AG20443 (cell line): ENCODE measurements at places on chromosomes 12 and 14.

DNA sequence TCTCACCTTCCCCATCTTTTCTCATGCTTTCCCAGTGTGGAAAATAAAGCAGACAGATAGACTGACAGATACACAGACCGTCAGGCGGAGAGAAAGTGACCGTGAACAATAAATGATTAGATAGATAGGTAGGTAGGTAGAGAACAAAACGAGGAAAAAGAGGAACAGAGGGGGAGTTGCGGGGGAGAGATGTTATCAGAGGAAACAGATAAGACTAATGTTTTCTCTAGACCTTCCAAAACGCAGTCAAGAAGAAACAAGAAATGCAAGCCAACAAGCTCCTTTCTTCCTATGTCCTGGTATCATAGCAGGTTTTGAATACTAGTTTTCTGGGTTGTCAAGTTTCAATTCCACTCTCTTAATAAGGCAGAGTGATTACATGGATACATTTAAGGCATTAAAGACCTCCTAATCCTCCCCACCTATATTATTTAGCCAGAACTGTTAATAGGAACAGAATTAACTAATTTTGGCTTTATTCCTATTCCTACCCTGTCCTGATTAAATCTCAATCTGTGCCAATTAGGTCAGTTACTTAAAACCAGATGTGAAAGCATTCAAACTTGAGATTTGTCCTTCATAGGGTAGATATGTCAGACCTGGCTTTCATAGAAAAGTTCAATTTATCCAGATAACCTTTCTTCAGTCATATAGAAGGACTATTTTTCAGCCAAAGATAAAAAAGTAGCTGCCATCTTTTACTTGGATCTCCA, 89.0 kb upstream of the PTPRR start:
- no peak for DNase-seq

- DNase-seq = no peak
These were observed 3.5 kb downstream of the LMO3 start for GRCh38 chr12:16602412-16602811.

DNA sequence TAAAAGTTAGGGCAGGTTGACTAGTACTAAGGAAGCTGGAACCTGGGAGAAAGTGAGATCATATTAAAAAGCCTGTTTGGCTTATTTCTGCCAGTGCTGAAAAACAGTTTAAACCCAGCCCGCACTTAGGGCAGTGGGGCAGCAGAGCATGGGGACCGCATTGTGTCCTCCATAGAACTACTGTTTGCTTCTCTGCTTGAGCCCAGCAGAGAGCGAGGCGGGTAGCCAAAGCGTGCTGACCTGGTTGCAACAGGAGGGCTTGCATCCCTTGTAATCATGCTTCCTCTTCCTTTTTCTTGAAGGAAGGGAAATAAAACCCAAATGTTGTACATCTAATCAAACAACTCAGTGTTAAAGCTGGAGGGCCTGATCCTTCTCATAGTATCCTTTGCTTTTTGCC, 82.5 kb upstream of the HOXC13 start:
- no peak for DNase-seq

DNA sequence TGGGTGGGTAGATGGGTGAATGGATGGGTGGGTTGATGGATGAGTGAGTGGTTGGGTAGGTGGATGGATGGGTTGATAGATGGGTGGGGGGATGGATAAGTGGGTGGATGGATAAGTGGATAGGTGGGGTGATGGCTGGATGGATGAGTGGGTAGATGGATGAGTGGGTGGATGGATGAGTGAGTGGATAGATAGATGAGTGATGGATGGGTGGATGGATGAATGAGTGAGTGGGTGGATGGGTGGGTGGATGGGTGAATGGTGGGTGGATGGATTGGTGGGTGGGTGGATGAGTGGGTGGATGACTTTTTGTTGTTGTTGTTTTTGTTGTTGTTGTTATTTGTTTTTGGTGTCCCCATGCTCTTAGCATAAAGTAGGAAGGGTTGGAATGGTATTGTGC, 45.5 kb downstream of the TBX5 start:
- no peak for DNase-seq

DNA sequence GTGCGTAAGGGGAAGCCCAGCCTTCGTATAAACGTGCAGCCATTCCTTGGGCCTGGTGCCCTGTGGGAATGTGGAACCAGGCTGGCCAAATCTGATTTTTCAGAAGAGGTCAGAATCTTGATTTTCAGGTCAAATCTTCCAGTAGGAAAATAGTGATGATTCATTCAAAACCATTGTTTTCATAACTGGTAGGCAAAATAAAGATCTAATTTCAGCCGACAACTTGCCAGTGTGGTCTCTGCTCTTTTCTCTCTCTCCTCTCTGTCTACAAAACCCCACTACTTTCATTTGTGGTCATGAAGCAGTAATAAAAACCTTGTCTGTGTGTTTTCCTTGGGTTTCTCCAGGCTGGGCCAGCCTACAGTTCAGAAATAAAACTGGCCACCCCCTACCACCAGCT, 135.1 kb downstream of the RBM19 start:
- DNase-seq = no peak

- peak; percentile 57 for DNase-seq
These were observed 14.6 kb downstream of the CAPS2 start for GRCh38 chr12:75315518-75315917.

GRCh38 chr12:94875525-94875924, 128.0 kb downstream of the NDUFA12 start:
- DNase-seq = no peak

GRCh38 chr14:69996216-69996615, 117.0 kb downstream of the SMOC1 start:
- DNase-seq = no peak
